Bronchial epithelial cell (primary cell): ENCODE measurements at places on chromosomes 4 and X. TPM values are rescaled to one million over a fixed set of nuclear protein-coding genes. Genes with fewer than 3 reads are reported as not detected.

- DNase-seq, result no peak
Measured at GRCh38 chrX:122863067-122863466, 321.0 kb upstream of the GRIA3 start.

- DNase-seq, result no peak
Measured at GRCh38 chrX:34112459-34112858, 19.7 kb downstream of the FAM47A start.

The SHROOM3 gene
- total RNA-seq, result 6.3 and 8.6 TPM in 2 replicates

GRCh38 chr4:52512291-52512690 lies 146.8 kb downstream of the USP46 start:
- DNase-seq, result no peak

DNA sequence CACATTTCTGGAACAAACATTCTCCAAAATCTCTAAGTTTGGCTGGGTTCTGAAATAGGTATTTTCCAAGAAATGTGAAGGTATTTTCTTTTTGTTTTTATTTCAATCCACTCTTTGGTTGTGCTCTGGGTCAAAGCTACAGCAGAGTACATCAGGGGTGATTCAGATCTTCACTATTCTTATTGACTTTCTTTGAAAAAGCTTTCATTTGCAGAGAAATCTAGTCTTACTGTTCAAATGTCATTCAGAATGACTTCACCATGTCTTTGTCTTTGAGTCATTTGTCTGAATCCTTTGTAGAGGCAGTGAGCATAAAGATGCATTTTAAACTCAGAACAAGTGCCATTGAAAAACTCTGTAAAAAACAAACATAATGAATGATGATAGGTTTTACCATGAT lies 547.2 kb upstream of the ADGRL3 start:
- peak; percentile 2 for DNase-seq

DNA sequence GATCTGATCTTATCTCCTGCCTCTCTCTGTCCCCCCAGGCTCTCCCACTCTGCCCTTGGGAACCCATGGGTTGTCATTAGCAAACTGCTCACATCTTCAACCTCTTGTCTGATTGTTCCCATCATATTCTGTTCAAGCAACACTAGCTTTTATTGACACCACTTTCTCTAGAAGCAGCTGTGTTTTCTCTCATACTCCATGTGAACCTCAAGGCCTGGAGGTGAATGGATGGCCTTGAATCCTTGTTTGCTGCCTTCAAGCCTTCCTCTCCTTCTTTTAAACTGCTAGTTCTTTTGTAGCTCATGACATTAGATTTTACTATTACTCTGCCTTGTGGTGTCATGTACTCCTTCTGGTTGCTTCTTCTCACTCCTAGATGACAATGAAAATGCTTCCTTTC lies 149.5 kb upstream of the WDFY3 start:
- no peak for DNase-seq

The FGF5 gene
- total RNA-seq, result 0.51 and 1.3 TPM in 2 replicates

The ZNF711 gene
- total RNA-seq, result 2.6 and 3.1 TPM in 2 replicates

The SUPT20HL2 gene
- not detected in 2 replicates for total RNA-seq

- peak; percentile 4 for DNase-seq
Measured at GRCh38 chrX:85111347-85111746, 107.7 kb downstream of the APOOL start.

- no peak for DNase-seq
Measured at GRCh38 chr4:113049421-113050370, at the start of gene ANK2. TSS of gene ANK2 (plus strand) at chr4:113049653. CDS start at chr4:113049729, 76 bp downstream.

DNA sequence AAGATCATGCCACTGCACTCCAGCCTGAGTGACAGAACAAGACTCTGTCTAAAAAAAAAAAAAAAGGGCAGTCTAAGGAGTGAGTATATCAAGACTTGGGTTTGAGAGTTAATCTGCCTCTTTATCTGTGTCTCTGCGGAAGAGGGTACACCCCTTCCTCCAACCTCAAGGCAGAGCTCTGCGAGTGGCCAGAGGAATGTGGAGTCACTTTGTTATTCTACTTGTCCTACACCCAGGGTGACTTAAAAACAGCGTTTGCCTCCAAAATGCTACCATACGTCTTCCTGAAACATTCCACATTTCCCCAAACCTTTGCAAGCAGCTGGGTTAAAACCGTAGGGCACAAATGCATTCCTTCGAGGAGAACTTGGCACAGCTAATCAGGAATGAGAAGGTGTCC lies 199.9 kb downstream of the SHOX start:
- DNase-seq, result no peak

DNA sequence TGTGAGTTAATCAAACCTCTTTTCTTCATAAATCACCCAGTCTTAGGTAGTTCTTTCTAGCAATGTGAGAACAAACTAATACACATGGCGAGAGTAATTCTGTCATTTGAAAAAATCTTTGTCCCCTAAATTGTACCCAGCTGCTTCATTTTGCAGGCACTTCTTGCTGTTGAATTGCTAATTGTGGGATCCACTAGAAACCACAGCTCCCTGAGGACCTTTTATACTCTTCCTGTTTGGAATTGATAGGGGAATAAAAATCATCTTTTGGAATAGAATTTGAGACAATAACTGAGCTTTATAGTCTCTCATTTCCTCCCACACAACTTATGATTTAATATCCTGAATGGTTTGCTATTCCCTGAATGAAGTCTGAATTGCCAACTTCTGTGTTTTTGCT lies 170.2 kb downstream of the PACRGL start:
- no peak for DNase-seq

The DCAF8L2 gene
- total RNA-seq, result not detected in 2 replicates

GRCh38 chrX:19848110-19848509 lies 39.3 kb downstream of the SH3KBP1 start:
- no peak for DNase-seq

DNA sequence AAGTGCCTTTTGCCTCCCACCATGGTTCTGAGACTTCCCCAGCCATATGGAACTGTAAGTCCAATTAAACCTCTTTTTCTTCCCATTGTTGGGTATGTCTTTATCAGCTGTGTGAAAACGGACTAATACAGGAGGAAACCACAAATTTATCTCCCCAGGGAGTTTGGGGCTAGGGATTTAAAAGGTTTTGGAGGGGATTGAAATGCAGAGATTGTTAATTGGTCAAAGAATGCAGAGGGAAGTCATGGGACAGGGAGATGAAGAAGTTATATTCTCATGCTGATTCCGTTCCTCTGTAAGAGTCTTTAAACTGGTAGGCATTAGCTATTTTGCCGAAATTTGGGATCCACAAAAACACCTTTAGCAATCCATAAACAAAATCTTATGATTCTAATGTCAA lies 57.9 kb downstream of the TKTL2 start:
- no peak for DNase-seq
